ENCODE measurements at places on chromosomes 1 and 21.

DNA sequence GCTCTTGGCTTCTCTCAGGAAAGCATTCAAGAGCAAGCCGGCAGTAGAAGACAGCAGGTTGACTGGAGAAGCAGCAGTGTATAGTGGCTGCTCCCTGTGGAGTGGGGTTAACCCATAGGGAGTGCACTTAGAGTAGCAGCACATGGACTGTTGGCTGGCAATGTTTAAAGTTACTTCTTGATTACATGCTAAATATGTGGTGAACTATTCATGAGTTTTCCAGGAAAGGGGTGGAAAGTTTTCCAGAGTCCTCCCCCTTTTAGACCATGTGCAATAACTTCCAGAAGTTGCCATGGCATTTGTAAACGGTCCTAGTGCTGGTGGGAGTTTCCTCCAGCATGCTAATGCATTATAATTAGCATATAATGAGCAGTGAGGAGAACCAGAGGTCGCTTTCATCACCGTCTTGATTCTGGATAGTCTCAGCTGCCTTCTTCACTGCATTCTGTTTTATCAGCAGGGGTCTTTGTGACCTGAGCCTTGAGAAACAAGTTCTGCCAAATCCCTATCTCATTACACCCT, 131.8 kb downstream of the CCDC185 start:
- DNase-seq, result no peak

- DNase-seq, result no peak
Observed at GRCh38 chr1:22507587-22507986, 55.7 kb upstream of the EPHA8 start.

- no peak for DNase-seq
Observed at GRCh38 chr1:149877211-149877946, 22.0 kb upstream of the BOLA1 start.

DNA sequence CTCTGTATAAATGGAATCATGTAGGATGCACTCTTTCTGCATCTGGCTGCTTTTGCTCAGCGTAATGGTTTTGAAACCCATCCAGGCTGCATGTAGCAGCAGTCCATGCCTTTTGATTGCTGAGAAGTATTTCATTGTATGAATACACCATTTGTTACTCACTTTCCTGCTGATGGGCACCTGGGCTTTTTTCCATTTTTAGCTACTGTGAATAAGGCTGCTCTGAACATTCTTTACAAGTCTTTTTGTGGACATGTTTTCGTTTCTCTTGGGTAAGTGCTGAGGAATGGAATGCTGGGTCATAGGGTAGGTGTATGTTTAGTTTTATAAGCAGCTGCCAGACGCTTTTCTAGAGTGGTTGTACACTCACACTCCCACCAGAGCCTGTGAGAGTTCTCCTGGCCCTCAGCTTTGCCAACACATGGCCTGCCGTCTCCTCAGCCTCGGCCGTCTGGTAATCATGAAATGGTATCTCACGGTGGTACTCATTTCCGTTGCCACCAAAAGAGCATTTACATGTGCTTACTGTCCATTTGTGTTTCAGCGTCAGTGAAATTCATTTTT, 22.7 kb downstream of the SLX9 start:
- no peak for DNase-seq

- DNase-seq, result no peak
Observed at GRCh38 chr1:151476083-151476482, 16.8 kb upstream of the POGZ start.

DNA sequence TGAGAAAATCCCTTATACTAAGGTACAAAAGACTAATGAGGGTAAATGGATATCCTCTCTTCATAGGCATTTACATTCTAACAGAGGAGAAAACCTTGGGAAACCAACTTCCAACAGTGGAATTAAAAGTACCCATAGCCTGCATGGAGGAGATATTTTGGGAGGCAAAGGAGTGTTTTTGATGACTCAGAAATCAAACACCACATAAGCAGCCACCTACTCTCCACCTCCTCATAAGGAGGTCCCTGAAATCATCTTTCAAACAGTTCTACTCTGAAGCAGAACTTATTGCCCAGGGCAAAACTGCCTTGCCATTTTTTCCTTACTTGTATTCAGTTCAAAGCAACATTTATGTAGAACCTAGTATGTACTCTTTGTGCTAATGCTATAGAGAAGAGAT, 211.3 kb downstream of the KCNH1 start:
- DNase-seq, result no peak

- DNase-seq, result no peak
Observed at GRCh38 chr21:29145852-29146453, 15.5 kb downstream of the MAP3K7CL start.

DNA sequence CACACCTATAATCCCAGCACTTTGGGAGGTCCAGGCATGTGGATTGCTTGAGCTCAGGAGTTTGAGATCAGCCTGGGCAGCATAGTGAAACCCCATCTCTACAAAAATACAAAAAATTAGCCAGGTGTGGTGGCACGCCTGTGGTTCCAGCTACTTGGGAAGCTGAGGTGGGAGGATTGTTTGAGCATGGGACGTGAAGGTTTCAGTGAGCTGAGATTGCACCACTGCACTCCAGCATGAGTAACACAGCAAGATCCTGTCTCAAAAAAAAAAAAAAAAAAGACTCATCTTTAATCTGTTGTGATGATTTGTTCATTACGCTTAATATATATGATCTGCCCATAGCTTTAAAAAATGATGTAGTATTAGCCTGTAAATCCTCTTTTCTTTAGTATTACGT, 44.0 kb downstream of the OR10J1 start:
- DNase-seq, result no peak

DNA sequence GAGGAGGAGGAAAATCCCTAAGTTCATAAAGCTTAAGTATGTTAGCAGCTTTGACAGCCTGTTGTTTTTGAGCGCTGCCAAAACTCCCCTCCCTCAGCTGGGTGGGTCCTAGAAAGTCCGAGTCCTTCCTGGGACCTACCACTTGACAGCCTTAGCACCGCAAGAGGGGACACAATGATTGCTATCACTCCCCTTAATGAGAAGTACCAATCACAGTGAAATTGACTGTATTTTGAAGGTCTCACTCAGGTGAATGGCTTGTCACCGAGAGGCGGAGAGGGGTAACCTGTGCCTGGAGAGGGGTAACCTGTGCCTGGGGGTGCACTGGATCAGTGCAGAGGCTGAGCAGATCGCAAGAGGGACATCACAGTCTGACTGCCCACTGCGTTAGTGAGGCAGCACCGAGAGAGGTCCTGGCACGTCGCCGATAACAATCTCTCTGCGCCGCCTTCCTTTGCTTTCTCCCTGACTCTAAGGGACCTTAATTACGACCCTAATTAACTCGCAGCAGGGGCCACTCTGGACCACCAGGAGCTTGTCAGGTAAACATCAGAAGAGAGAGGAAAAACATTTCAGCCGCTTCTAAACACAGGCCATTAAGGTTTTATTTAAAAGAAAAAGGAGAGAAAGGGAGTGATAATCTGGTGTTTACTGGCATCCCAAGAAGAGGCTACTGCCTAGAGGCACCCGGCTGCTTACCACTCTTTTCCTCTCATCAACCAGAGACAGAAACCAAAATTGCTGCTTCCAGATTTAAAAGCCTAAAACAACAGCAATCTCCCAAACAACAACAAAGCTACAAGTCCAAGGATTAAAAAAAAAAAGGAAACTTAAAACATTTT, 25.7 kb upstream of the KCNK1 start:
- DNase-seq, result no peak

- DNase-seq, result no peak
Observed at GRCh38 chr21:45420061-45421041, 15.4 kb downstream of the COL18A1 start.

DNA sequence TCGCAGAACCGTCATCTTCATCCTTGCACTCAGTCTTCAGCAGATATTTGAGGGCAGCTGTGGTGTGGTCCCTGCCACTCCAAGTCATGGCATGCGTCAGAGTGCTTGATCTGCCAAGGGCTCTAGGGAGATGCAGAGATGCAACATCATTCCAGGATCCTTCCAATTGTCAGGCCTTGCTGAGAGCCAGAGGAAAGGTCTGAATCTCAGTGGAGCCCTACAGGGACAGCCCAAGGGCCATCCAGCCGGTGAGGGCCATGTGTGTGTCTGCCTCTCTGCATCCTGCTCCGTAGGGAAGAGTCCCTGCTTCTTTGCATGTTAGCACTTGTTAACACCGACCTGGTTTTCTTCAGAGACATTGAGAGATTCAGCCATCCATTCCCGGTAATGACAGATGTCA, 17.6 kb downstream of the MAPKAPK2 start:
- no peak for DNase-seq

DNA sequence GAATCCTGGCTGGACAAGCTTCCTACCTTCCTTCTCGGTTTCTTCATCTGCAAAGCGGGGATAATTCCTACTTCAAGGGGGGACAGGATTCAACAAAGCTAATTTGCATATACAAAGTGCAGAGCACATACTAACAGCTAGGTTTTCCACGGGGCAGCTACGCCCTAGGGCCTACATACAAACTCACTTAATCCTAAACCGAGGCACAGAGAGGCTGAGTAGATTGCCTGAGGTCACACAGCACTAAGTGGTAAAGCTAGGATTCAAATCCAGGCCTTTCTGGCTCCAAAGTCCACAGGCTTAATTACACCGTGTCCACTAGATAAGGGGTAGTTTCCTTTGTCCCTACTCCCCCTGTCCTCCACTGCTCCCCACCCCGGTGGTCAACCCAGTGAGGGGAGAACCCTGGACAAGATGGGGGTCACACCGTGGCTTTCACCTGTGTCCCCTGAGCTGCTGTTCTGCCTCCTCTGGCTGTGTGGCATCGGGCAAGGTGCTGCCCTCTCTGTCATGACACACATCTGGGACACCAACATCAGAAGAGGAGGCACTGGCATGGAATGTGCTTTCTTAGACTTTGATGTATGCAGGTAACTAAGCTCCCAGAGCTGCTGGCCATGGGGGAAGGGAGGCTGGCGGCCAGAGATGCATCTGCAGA, 44.5 kb downstream of the TAS1R2 start:
- no peak for DNase-seq
